Left hindlimb (tissue), 1 donor: ENCODE measurements at places on chromosomes 4 and X.

DNA sequence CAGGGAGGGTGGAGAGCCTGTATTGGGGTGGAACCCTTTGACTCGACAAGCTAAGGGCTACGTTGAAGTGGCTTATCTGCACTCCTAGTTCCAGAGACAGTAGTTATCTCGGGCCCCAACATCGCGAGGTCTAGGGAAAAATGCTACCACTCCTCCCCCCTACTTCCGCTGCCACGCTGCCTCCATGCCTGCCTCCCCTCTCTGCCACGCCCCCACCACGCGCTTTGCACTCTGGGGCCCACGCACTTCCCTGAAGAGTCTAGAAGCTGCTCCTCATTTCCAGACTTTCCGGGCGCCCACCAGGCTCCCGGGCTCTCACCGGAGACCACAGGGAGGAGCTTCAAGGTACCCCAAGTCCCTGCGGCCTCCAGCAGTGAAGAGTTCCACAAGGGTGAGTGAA is at the start of gene PASD1:
TSS of gene PASD1 (plus strand) at position 227 of the 400 bp plus-strand sequence. CDS start 37,879 bp downstream, outside the sequence.
- no peak for DNase-seq

DNA sequence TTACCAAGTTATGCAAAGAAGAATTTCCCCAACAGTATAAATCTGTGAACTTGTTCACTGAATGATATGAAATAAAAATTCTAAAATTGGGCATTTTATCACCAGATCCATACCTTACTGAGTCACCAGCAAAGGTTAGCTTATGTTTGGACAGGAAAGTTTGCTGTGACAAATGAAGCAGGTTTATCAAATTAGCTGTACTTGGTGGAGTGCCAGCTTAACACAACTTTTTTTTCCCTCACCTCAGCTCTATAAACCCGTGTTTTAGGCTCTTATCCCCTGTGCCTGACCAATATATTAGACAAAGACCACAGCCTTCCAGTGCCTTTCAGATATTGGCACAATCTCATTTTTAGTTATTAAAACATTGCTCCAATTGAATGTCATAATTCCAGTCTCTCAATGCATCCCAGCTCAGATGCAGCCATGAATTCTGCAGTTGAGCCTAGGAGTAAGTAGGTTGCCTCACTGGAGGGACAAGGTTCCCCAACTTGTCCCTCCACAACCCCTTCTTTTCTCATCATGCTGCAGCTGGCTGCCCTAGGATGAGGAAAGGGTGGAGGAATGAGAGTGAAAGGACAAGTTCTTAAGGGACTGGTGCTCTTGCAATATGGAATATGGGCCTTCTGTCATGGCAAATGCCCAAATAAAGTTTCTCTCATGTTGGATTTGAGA is 27.0 kb upstream of the PDGFC start:
- no peak for DNase-seq

DNA sequence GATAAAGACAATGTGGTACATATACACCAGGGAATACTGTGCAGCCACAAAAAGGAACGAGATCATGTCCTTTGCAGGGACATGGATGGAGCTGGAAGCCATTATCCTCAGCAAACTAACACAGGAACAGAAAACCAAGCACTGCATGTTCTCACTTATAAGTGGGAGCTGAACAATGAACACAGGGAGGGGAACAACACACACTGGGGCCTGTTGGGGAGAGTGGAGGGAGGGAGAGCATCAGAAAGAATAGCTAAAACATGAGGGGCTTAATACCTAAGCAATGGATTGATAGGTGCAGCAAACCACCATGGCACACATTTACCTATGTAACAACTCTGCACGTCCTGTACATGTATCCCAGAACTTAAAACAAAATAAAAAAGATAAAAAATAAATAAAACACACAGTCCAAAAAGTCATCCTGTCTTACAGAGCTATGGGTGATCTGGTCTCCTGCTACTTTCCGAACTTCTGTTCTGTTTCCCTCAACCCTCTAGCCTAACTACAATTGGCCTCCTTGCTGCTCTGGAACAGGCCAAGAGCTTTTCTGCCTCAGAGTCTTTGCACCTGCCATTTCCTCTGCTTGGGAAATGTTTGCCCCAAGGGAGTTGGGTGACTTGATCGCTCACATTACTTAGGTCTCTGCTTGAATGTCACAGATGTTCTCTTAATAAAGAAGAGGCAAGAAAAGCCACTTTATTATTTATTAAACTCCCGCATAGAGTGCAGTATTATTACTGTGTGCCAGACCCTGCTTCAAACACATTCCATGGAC is 1.1 kb upstream of the CD38 start:
- DNase-seq, result no peak

GRCh38 chr4:83757121-83757621 is 221.3 kb downstream of the GPAT3 start:
- no peak for DNase-seq

- no peak for DNase-seq
Measured at GRCh38 chrX:102934624-102935023, 2.4 kb upstream of the RAB40AL start.
